ENCODE measurements at places on chromosomes 12 and 14. TPM values are rescaled to one million over a fixed set of nuclear protein-coding genes. Genes with fewer than 3 reads are reported as not detected.

Gene JPH4
- total RNA-seq: not detected

Gene KCNA1
- under 0.01 TPM for total RNA-seq

Gene OR4Q3
- total RNA-seq: not detected

Gene FGF6
- total RNA-seq: not detected

Gene FGF23
- not detected for total RNA-seq

Gene GUCY2C
- not detected for total RNA-seq

Gene NDRG2
- 9.7 TPM for total RNA-seq

Gene LRTM2
- total RNA-seq: 0.10 TPM

Gene SCNN1A
- 1.2 TPM for total RNA-seq

Gene PPP1R36
- 0.73 TPM for total RNA-seq

Gene TMEM30B
- 5.8 TPM for total RNA-seq

Gene EPYC
- total RNA-seq: not detected

Gene CIROP
- total RNA-seq: not detected

Gene ANO2
- total RNA-seq: 0.31 TPM

Gene NPFF
- total RNA-seq: not detected

Gene ZNF385A
- 30.4 TPM for total RNA-seq

Gene PYM1
- total RNA-seq: 21.2 TPM

Gene PLEK2
- total RNA-seq: 3.9 TPM

Gene MARK3
- 96.6 TPM for total RNA-seq

Gene PCED1B
- total RNA-seq: 10.0 TPM

Gene CLMN
- 9.0 TPM for total RNA-seq

Gene STRAP
- total RNA-seq: 59.0 TPM

Gene KERA
- not detected for total RNA-seq

Gene GLT8D2
- total RNA-seq: not detected

Gene IPO8
- total RNA-seq: 13.7 TPM
